Neuronal stem cell (in vitro differentiated cells): ENCODE measurements at places on chromosomes 2 and 18.

- no peak for DNase-seq
Observed at GRCh38 chr2:83470928-83471327, 988.2 kb downstream of the SUCLG1 start.

DNA sequence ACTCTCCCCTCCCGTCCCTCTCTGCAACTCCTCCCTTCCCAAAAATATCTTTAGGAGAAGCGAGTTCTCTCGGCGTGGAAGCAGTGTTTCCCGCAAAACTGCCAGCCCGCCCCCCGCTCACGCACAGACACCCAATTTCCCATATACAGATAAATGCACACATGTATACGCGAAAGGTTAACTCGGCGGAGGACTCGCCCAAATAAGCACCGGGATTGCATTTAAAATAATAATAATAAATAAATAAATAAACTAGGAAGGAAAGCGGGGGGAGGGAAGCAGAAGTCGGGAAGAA is 70.0 kb upstream of the PSMD14 start:
- DNase-seq: no peak

- DNase-seq: no peak
Observed at GRCh38 chr2:143524119-143524553, 394.9 kb downstream of the ARHGAP15 start.

DNA sequence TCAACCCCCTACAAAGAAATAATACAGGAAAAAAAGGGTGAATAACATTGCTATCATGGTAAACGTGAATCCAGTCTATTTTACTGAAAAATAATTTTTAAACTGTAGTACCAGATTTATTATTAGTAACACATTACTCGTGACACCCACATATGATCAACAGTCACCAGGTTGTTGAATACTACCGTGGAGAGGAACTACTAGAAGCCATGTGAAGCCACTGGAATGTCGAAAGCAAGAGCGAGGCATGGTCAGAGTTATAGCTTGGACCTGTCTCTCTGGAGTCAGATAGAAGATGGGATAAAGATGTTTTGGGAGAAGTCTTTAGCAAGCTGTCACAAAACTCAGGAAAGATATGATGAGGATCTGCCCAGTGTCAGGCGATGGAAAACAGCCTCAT is 63.2 kb upstream of the EPB41L3 start:
- no peak for DNase-seq

GRCh38 chr2:33502025-33502424 is 25.6 kb downstream of the RASGRP3 start:
- DNase-seq: no peak

DNA sequence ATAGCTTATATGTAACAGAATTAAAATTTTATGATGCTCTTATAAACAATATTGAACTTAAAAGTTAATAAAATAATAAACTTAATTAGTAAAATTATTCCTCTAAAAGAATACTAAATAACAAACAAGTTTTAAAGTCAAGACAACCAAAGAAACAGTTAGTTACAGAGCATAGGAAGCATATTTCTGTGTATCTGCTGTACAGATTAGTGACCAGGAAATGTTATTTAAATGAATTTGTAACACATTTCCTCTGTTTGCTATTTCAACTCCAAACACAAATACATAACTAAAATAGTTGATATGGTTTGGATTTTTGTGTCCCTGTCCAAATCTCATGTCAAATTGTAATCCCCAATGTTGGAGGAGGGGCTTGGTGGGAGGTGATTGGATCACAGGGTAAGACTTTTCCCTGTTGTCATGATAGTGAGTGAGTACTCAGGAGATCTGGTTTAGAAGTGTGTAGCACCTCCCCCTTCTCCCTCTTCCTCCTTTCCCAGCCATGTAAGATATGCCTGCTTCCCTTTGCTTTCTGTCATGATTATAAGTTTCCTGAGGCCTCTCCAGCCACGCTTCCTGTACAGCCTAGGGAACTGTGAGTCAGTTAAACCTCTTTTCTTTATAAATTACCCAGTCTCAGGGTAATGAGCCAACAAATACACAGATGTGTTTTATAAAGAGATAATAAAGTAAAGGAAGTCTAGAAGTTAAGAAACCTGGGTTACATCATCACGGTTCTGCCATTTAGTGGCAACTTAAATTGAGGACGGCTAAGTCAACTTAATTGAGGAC is 51.8 kb downstream of the ROCK2 start:
- DNase-seq: no peak

DNA sequence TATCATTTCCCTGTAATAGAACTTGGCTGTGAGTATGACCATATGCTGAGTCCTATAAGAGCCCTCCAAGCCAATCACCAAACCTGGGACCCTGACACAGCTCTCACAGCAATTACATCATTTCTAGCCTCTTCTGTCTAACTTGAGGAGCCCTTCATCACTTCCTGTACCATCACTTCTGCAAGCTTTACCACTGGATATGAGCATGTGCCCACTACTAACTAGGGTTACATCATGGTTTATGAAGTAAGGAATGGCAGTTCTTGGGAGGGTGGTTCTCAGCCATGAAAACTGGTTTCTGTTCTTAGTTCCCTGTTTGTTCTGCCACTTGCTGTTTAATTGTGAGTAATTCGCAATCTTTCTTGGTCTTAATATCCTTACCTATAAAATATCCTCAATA is 31.0 kb upstream of the EPB41L3 start:
- no peak for DNase-seq

- no peak for DNase-seq
Observed at GRCh38 chr2:8534729-8535468, 147.0 kb upstream of the ID2 start.

DNA sequence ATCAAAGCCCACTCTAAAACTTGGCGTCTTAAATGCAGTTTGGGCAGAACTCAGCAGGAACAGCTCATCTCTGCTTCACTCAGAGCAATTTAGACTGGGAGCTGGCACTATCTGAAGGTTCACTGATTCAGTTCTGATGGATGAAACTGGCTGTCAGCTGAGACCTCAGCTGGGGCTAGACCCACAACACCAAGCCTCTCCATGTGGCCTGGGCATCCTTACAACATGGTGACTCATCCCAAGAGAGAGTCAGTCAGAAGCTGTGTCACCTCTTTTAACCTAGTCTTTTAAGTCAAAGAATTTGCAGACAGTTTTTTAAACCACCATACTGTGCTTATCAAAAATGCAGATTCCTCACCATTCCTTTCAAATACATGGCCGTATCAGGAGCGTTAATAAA is 62.6 kb upstream of the ZNF397 start:
- no peak for DNase-seq

GRCh38 chr18:12645751-12646203 is 12.1 kb downstream of the SPIRE1 start:
- no peak for DNase-seq

GRCh38 chr2:72271276-72271614 is 123.6 kb upstream of the CYP26B1 start:
- DNase-seq: no peak

GRCh38 chr2:36486521-36487044 is 111.4 kb downstream of the FEZ2 start:
- DNase-seq: no peak

- DNase-seq: no peak
Observed at GRCh38 chr18:8623549-8624106, 14.4 kb downstream of the RAB12 start.

- no peak for DNase-seq
Observed at GRCh38 chr2:234425639-234426603, 71.0 kb downstream of the ARL4C start.

- DNase-seq: peak; percentile 6
Observed at GRCh38 chr2:3010001-3010400, 367.6 kb downstream of the EIPR1 start.

DNA sequence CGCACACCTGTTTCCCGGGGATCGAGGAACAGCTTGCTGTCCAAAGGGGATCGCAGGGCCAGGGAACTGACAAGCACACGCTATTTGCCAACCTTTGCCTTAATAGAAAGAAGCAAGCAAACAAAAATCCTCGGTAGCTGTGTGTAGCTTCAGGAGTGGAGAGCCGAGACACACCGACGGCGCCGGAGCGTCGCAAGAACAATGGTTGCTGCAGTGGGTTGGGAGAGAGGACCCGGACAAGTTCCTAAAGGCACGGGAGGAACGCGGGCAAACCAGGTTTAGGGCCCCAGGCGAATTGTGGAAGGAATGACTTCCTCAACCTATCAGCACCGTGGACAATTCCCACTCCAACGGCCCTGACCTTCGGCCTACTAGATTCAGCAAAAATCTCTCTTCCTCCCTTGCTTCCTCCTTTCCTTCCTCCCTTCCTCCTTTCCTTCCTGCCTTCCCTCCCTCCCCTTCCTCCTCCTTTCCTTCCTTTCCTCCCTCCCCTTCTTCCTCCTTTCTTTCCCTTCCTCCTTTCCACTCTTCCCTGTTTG is 4.9 kb upstream of the NEUROD1 start:
- DNase-seq: no peak

DNA sequence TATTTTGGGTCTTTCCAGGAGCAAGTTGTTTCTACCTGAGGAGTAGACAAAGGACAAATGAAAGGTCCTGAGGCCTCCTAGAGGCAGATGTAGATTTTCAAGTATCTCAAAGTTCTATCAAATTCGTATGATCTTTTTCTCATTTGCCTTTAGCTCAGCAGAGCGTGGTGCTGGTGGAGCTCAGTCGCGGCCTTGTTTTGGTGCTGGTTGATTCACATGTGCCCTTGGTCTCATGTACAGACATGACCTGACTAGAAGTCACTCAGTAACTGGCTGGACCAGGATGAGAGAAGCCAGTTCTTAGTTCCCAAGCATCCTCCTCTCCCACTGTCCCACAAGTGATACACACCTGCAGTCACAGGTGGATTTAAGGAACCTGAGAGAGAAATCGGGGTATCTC is 264.0 kb downstream of the PRKCE start:
- DNase-seq: no peak

DNA sequence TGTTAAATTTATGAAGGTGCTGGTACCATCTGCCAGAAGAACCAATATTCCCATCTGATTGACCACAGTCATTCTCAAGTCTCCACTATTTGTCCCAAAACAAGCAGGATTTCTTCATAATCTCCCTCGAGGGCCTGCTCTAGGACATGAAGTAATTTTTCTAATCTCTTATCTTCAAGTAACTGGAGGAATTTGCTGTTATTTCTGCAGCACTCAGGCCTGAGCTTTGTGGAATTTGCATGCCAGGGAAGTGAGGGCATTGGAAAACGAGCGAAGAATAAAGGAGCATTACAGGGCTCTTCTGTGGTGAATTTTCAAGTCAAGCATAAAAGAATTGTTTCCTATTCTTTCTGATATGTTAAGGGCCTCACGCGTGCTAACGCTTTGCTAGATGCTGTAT is 161.2 kb upstream of the EPAS1 start:
- DNase-seq: no peak

- no peak for DNase-seq
Observed at GRCh38 chr2:8659092-8659734, 22.6 kb upstream of the ID2 start.

DNA sequence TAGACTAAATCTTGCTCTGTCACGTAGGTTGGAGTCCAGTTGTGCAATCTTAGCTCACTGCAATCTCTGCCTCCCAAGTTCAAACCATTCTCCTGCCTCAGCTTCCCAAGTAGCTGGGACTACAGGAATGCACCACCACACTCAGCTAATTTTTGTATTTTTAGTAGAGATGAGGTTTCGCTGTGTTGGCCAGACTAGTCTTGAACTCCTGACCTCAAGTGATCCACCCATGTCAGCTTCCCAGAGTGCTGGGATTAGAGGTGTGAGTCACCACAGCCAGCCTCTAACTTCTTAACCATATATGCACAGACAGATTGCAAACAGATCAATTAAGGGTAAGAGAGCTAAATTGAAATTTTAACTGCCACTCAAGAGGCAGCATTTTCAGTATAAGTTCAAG is 22.1 kb upstream of the CNGA3 start:
- no peak for DNase-seq

DNA sequence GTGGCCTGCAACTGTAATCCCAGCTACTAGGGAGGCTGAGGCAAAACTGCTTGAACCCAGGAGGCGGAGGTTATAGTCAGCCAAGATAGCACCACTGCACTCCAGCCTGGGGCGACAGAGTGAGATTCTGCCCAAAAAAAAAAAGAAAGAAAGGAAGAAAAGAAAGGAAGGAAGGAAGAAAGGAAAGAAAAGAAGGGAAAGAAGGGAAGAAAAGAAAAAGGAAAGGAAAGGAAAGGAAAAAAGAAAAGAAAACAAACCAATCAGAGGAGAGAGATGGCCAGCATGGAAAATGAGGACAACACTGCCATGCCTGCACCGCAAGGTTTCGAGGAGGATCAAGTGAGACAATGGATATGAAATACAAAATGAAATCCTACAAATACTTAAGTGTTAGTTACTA is 34.7 kb downstream of the NOL10 start:
- DNase-seq: no peak

DNA sequence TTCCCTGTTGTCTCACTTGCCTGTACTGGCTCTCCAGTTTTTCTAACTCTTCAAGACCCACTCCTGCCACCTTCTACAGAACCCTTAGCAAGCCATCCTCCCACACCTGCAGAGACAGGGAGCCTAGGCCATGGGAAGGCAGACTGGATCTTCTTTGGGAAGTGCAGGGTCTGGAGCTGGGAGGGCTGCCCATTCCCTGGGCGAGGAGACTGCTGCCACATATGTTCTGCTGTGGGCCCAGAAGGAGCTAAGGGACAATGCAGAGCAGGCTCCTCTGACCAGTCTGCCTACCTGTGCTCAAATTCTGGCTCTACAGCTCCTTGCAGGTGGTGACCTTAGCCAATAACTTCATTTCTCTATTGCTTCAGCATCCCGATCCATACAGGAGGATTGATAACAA is 152.1 kb upstream of the CELF4 start:
- no peak for DNase-seq
